ENCODE measurements at places on chromosomes 4 and X. TPM values are rescaled to one million over a fixed set of nuclear protein-coding genes. Genes with fewer than 3 reads are reported as not detected.

The AGTR2 gene
- not detected for total RNA-seq

The ANXA3 gene
- total RNA-seq, result 132 TPM

The RBMXL3 gene
- total RNA-seq, result not detected

The RADX gene
- total RNA-seq, result 0.27 TPM

The CCNB3 gene
- total RNA-seq, result 4.7 TPM

The GPR119 gene
- not detected for total RNA-seq

The HS3ST1 gene
- 2.9 TPM for total RNA-seq

The TLL1 gene
- total RNA-seq, result 15.2 TPM

The ARR3 gene
- not detected for total RNA-seq

The RNF150 gene
- 0.22 TPM for total RNA-seq

The PASD1 gene
- not detected for total RNA-seq

The FAT4 gene
- total RNA-seq, result 67.8 TPM

The MAGEA3 gene
- total RNA-seq, result not detected

The PIN4 gene
- 13.3 TPM for total RNA-seq

The AMELX gene
- total RNA-seq, result not detected

All from thoracic aorta endothelial cell (primary cell).